Astrocyte of the cerebellum (primary cell): ENCODE measurements at places on chromosomes 3 and 15.

DNA sequence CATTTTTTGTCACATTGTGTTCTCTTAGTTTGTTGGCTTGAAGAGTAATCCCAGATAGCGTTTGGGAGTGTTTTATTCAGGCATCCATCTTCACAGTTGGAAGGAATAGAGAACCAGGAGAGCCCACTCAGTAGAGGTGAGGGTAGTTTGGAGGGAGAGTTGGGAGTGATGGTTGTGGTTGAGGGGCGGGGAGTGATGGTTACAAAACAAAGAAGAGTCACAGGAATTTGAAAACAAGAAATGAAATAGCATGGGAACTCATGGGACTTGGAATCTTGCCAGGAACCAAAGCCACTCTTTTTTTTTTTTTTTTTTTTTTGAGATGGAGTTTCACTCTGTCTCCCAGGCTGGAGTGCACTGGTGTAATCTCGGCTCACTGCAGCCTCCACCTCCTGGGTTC, 36.3 kb downstream of the DUT start:
- no peak for DNase-seq

DNA sequence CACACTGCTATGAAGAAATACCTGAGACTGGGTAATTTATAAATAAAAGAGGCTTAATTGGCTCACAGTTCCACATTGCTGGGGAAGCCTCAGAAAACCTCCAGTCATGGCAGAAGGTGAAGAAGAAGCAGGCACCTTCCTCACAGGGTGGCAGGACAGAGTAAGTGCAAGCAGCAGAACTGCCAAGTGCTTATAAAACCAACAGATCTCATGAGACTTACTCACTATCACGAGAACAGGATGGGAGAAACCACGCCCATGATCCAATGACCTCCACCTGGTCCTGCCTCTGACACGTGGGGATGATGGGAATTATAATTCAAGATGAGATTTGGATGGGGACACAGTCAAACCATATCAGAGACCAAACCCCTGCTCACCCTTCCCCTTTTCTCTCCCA, 75.0 kb downstream of the TRIM69 start:
- DNase-seq, result no peak

- no peak for DNase-seq
Observed at GRCh38 chr15:31328428-31328968, 1.9 kb downstream of the KLF13 start.

- no peak for DNase-seq
Observed at GRCh38 chr15:82810061-82810889, 847 bp downstream of the WHAMM start.

- no peak for DNase-seq
Observed at GRCh38 chr3:161745741-161746140, 249.1 kb downstream of the OTOL1 start.

DNA sequence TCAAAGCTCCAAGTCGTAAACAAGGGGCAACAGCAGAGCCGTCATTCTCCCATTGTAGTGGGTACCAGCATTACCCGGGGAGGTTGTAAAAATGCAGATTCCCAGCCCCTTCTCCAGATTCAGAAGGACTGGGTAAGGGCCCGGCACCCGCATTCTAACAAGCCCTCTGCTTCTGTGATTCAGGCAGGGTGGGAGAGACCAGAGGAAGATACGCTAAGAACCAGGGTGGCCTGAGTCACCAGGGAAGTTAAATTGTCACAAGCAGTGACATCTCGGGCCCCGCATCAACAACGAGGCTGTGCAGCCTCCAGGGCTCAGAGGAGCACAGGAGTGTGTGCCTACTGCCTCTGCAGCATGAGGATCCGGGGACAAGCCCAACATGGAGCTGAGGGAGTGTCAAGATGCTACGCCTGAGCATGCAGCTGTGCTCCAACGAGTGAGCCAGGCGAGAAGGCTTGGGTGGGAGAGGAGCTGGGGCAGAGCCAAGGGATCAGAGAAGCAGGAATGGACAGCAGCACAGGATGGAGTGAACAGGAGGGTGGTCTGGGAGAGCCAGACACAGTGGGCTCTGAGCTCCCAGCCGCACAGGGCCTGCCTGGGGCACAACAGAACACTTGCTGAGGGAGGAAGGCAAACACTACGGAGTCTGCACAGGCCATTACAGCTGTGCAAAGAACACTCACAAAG, 68.5 kb downstream of the CPN2 start:
- no peak for DNase-seq

GRCh38 chr15:101497484-101498034, 8.1 kb upstream of the PCSK6 start:
- DNase-seq, result no peak

DNA sequence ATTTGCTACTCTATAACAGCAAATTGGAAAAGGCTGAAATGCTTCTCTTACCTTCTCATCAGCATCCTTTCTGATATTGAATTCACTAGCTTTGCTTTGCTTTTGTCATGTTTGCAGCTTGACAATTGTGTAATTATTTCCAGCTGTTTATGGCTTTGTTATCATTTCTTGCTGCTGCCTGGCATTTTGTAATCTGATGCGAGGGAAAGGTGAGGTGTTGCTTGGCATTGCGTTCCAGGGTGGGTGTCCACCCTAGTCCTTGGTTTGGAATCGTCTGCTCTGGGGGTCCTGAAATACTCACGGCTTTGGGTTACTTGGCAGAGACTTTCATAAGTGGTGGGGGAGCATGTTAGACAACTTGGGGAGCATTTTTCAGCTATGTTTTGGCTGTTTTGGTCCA, 2.9 kb downstream of the CACNA2D3 start:
- DNase-seq, result no peak

DNA sequence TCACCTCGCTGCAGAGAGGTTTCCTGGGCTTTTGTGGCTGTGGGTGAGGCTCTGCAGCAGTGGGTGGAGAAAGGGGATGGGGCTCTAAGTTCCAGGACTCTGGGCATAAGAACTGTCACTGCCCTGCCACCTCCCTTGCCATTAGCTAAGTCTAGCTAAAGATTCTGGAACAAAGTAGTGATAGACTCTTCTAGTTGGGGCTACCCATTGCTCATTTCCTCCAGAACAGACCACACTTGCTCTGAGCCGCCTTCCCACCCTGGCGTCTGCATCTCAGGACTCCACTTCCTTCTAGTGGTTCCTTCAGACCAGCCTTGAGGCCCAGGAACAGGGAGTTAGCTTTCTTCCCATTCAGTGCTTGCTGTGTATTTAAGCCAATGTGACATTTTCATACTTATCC, 7.5 kb downstream of the ARHGAP31 start:
- no peak for DNase-seq

DNA sequence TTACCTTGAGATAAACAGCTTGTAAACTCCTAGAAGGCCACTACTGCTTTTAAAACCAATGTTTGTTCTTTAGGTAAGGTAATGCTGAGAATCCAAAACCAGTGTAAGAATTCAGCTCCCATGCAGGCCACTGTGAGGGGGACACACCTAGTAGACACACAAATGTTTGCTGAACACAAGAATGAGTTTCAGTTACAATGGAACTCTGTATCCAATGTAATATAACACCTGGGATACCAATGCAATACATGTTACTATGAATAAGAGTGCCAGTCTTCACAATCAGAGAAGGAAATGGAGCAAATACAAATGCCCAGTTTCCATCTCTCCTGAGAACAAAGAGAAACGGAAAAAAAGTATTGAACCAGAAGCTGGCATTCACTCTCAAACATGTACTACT, 65.9 kb downstream of the IGF2BP2 start:
- no peak for DNase-seq

DNA sequence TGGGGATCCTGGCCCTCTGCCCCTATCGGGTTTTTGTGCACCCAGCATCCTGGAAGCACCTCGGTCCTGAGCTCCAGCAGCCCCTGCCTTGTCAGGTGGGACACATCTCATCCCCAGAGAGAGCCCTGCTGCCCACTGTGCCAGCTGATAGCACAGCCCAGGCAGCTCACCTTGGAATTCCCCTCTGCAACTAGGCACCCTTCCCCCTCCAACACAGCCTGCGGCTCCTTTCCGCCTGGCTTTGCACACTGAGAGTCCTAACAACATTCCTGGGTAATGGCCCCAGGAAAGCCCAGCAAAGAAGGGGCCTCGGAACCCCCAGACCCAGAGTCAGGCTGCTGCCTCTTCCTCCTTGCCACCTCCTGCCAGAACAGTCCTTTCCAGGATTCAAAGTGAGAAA, 5.9 kb downstream of the HCN4 start:
- no peak for DNase-seq

- no peak for DNase-seq
Observed at GRCh38 chr3:134361162-134361835, 12.9 kb downstream of the AMOTL2 start.

GRCh38 chr15:101615414-101615985, 36.7 kb downstream of the TM2D3 start:
- no peak for DNase-seq

DNA sequence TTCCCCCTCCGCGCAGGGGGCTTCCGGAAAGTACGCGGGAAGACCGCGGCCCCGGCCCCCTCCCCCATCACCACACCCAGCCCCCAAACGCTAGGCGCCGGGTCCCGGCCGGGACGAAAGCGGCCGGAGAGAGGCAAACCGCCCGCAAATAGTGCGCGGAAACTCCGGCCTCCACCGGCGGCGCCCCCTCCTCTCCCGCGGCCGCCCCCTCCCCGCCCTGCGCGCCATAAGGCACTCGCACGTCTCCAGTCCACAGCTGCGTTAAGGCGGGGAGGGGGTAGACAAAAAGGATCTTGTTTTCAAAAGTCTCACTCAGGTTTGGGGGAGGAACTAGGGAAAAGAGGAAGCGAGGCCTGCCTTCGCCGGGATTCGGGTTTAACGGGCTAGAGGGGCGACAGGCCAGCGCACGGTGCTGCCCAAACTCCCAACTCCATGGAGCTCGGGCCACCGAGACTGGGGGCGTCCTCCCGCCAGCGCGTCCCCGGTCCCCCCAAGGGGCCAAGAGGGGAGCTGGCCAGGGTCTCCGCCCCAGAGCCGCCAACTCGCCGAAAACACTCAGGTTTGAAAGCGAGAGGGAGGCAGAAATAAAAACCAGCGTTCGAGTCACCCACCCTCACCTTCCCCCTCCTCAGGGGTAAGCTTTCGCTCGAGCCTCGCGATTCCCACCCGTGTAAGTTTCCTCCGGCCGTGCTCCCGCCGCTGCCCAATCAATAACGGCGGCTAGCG, 1.8 kb downstream of the ANP32A start:
- no peak for DNase-seq

DNA sequence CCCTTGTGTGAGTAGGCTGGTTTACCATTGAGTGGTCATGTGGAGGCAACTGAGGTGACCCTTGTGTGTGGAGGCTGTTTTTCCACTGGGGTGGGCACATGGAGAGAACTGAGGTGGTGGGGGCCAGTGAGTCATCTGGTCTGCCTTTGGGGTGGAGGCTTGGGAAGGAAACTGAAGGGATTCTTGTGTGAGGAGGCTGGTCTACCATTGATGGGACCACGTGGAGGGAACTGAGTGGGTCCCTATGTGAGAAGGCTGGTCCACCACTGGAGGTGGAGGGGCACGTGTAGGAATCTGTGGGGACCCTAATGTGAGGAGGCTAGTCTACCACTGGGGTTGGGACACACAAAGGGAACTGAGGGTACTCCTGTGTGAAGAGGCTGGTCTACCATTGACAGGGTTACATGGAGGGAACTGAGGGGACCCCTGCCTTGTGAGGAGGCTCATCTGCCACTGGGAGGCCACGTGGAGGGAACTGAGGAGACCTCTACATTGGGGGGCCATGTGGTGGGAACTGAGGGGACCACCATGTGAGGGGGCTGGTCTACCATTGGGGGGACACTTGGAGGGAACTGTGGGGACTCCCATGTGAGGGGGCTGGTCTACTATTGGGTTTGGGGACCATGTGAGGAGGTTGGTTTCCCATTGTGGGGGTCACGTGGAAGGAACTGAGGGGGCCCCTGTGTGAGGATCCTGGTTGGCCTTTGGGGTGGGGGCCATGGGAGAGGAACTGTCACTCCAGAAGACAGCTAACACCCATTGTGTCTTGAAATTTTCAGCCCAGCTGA, 164.5 kb downstream of the WNT7A start:
- no peak for DNase-seq

- DNase-seq, result peak; percentile 86
Observed at GRCh38 chr3:160665784-160666526, 11.0 kb upstream of the ARL14 start.

DNA sequence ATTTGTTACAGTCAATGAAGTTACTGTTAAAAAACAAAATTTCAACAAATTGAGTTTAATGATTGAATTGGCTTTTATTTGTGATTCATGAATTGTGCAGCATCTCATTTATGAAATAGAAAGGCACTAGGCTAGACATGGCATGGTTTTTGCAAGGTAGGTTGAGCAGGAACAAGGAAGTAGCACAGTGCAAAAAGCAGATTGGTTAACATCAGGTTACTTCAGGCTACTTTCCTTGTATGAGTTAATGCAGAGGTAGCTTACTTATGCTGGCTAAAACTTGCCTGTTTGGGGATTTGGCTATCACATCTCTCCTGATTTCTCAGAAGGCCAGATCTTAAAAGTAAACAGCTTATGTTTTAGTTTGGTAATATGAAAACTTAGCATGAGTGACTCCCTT, 23.0 kb upstream of the SV2B start:
- DNase-seq, result no peak

DNA sequence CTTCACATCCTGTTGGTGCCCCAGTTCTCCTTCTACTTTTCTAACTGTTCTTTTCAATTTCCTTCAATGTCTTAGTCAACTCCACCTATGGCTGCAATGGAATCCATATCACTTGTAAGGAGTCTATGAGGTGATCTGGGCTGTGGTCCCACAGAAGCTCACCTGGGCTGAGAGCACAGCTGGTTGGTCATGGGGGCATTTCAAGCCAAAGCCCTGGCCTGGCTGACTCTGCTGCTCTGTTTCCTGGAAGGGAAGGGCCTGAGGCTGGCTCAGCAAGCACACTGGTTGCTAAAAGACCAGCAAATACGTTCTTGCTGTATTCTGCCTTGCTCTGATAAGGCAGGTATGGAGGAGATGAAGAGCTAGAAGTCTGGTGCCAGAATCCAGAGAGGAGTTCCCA, 29.0 kb downstream of the AMOTL2 start:
- no peak for DNase-seq

GRCh38 chr3:72412340-72412956, 435.8 kb downstream of the SHQ1 start:
- no peak for DNase-seq

DNA sequence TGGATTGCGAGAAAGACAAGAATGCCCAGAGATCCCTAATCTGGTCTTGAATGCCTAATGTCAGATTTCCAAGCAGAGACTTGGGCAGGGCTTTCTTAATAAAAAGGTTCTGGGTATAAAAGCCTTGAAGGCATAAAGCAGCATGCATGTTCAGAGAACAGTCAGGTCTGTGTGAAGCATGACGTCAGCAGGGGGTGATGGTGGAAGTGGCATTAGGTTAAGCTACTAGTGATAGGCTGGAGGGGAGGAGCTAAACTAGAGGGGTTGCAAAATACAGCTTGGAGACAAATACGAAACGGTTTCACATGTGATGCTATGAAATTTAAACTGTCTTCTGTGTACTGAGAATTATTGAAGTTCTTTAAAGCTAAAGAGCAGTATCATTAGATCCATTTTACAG, 125.6 kb downstream of the VPS8 start:
- DNase-seq, result no peak

DNA sequence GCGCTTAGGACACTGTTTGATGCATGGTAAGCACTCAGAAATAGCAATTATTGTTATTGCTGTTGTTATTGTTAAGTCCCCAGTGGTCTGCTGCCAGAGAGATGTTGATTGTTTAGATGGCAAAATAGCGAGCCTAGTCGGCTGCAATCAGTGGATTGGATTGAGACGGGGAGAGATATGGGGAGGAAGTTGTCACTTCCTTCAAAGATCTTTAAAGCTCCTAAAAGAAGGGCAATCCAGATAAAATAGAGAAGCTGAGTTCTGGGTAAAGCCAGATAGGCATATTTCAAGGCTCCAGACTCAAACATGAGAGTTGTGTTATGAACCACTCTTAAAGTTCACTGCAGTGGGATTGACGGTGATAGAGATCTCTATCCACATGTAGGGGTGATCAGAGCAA, 64.5 kb downstream of the RYR3 start:
- no peak for DNase-seq
